ENCODE measurements at places on chromosomes 2 and 18.

- no peak for DNase-seq
These were observed 728.1 kb upstream of the SOX11 start for GRCh38 chr2:4964001-4964540.

DNA sequence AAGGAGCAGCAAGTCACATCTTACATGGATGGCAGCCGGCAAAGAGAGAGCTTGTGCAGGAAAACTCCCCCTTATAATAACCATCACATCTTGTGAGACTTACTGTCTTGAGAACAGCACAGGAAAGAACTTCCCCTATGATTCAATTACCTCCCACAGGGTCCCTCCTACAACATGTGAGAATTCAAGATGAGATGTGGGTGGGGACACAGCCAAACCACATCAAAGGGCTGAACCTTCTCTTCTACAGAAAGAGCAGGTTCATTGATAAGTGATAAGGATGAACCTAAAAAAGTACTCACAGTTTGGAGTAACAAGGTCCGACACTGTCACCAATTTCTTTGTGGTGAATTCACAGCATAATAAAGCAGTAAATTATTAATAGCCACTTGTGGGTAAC lies 422.2 kb upstream of the FSIP2 start:
- no peak for DNase-seq

GRCh38 chr18:51543658-51544155 lies 346.2 kb upstream of the MEX3C start:
- DNase-seq = no peak

- DNase-seq = no peak
These were observed 166.2 kb upstream of the VRK2 start for GRCh38 chr2:57880446-57880845.

GRCh38 chr18:35618696-35619095 lies 37.2 kb downstream of the GALNT1 start:
- DNase-seq = no peak

GRCh38 chr2:60512641-60513040 lies 40.8 kb downstream of the BCL11A start:
- DNase-seq = no peak

DNA sequence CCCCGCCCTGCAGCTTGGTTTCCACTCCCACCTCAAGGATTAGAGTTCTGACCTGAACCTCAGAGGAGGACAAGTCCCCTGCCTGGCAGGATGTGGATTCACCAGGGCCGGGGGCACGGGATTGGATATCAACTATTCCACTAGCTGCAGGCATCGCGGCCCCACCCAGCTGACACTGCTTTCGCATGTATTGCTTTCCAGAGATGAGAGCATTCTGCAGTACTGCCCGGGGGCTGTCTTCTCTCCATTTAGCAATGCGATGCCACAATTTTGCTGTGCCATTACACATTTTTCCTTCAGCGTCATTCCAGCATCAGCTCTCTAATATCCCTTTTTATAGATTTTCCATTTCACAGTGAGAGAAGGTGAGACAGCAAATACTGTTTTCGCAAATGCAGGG lies 42.0 kb downstream of the CTIF start:
- no peak for DNase-seq

DNA sequence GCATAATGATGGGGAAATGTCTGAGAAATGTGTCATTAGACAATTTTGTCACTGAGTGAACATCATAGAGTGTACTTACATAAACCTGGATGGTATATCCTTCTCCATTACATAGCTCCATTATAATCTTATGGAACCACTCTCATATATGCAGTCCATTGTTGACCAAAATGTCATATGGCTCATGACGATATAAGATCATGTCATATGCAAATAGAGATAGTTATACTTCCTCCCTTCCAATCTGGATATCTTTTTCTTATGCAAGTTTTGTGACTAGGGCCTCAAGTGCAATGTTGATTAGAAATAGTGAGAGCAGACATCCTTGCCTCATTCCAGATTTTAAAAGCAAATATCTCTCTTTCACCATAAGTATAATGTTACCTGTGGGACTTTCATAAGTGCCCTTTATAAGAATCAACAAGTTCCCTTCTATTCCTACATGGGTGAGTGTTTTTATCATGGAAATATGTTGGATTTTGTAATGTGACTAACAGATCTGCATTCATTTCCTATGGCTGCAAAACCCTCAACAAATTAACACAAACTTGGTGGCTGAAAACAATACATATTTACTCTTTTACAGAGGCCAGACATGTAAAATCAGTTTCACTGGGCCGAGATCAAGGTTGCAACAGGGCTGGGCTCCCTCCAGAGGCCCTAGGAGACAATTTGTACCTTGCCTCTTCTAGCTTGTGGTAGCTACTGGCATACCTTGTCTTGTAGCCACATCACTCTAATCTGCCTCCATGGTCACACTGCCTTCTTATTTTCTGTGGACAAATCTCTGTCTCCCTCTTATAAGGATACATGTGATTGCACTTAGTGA lies 21.6 kb upstream of the SULT1C4 start:
- no peak for DNase-seq

DNA sequence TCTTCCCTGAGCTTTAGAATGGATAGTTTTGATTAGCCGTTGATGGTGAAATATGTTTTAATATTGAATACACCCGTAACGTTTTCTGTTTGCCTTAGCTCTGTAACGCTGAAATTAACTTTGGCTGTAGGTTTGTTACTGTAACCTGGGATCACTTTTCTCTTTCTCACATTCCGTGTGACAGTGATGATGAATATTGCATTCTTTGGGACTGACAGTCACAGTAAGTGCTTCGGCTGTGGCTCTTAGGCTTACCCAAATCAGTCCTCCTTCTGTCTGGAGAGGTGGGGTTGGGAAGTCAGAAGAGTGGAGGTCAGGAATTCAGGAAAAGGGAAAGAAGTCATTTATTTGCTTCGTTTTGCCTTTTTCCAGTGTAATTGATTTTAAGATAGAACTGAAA lies 18.0 kb downstream of the RMC1 start:
- DNase-seq = no peak

GRCh38 chr2:11154016-11154922 lies 998 bp upstream of the SLC66A3 start:
- DNase-seq = no peak

- no peak for DNase-seq
These were observed 40.6 kb upstream of the ZC3H15 start for GRCh38 chr2:186445506-186445905.
